NCI-H1436 treated with DMSO at 0.1 percent for 48 hours (cell line): ENCODE measurements at places on chromosomes 7 and 10.

- no peak for DNase-seq
These were observed 274.4 kb downstream of the THSD7A start for GRCh38 chr7:11557627-11558026.

DNA sequence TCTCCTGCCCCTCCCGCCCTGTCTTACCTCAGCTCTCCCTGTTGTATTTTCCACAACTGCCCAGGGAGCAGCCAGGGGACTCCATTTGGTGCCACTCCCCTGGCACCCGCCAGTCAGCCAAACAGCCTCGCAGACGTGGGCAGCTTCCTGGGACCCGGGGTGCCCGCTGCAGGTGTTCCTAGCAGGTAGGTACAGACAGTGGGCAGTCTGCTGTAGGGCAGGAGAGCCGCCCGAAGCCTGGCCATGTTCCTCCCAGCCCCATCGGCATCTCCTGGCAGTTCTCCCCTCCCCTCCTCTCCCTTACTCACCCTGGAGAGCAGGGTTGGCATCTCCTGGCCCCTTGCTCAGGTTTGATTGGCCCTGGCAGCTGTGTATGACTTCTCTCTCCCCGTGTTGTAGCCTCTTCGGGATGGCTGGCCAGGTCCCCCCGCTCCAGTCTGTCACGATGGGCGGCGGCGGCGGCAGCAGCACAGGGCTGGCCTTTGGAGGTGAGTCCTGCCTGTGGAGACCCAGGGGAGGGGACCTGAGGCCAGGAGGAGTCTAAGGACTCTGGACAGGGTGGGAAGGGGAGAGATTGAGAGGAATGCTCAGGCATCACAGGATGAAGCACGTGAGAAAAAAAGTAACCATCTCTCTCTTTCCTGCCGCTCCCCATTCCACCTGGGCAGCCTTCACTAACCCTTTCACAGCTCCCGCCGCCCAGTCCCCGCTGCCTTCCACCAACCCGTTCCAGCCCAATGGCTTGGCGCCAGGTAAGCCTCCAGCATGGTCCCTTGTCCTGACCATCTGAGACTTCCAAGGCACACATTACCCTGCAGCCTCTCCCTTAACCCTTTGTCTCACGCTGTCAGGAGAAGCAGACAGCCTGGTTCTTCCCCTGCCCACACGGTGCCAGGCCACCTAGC, 11.3 kb downstream of the SAP25 start:
- no peak for DNase-seq

- peak; percentile 45 for DNase-seq
These were observed 412.8 kb upstream of the GALNT17 start for GRCh38 chr7:70719125-70719524.

- no peak for DNase-seq
These were observed at the start of gene ANKRD1 for GRCh38 chr10:90920986-90921666. ANKRD1 (minus strand) TSS chr10:90921087; CDS start chr10:90921027, 60 bp downstream.

- DNase-seq, result no peak
These were observed 86.5 kb upstream of the CXCL12 start for GRCh38 chr10:44471410-44471809.

DNA sequence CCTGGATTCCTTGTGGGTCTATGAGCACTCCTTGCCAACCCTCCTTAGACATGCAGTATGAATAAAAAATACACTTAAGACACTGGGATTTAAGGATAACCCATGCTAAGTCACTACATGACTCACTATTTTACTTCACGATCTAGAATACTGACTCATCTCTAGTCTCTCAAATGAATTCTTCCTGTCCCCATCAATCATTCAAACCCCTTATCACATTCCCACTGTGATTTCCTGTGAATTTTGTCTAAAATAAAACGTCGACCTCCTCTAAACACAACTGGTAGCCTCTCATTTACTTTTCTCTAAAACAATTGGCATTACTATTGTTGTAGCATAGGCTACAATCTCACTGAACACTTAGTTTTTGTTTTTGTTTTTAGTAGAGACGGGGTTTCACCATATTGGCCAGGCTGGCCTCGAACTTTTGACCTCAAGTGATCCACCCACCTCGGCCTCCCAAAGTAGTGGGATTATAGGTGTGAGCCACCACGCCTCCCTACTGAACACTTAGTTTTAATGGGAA, 3.9 kb upstream of the IQUB start:
- DNase-seq, result no peak

- DNase-seq, result no peak
These were observed 65.6 kb downstream of the SH3PXD2A start for GRCh38 chr10:103789771-103790201.
